ENCODE measurements at places on chromosomes 1 and 21.
A peak's percentile ranks its signal among the peaks of the same experiment; 100 is the strongest.

GRCh38 chr1:8083739-8084484, 57.8 kb upstream of the ERRFI1 start:
- peak; percentile 75 for DNase-seq

GRCh38 chr1:180997843-180998504, 24.7 kb downstream of the STX6 start:
- DNase-seq: no peak

DNA sequence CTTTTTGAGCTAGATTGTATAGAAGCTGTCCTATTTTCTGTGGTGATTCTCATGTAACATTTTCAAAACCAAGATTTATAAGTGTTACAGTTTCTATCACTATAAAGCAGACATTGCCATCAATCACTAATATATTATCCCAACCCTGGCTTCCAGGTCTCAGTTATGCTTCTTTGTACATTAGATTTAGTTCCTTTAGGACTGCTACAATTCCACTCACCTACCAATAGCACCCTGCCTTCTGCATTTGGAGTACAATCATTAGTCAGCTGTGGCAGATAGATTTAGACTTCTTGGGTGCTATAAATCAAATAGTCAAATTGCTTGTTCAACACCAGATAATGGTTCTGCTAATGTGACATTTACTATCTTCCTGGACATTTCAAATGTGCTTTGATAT, 281.6 kb downstream of the BRINP3 start:
- DNase-seq: no peak

GRCh38 chr1:108071601-108072000, 106.6 kb upstream of the VAV3 start:
- no peak for DNase-seq

- no peak for DNase-seq
Observed at GRCh38 chr1:67894981-67895735, 61.9 kb upstream of the GNG12 start.

- peak; percentile 64 for DNase-seq
Observed at GRCh38 chr1:40802078-40802741, 18.6 kb downstream of the KCNQ4 start.

GRCh38 chr1:197838836-197839235, 63.6 kb upstream of the DENND1B start:
- DNase-seq: peak; percentile 86

- DNase-seq: no peak
Observed at GRCh38 chr1:88990426-88990825, 2.0 kb downstream of the KYAT3 start.

GRCh38 chr1:236128646-236129178, 13.6 kb upstream of the GPR137B start:
- no peak for DNase-seq

DNA sequence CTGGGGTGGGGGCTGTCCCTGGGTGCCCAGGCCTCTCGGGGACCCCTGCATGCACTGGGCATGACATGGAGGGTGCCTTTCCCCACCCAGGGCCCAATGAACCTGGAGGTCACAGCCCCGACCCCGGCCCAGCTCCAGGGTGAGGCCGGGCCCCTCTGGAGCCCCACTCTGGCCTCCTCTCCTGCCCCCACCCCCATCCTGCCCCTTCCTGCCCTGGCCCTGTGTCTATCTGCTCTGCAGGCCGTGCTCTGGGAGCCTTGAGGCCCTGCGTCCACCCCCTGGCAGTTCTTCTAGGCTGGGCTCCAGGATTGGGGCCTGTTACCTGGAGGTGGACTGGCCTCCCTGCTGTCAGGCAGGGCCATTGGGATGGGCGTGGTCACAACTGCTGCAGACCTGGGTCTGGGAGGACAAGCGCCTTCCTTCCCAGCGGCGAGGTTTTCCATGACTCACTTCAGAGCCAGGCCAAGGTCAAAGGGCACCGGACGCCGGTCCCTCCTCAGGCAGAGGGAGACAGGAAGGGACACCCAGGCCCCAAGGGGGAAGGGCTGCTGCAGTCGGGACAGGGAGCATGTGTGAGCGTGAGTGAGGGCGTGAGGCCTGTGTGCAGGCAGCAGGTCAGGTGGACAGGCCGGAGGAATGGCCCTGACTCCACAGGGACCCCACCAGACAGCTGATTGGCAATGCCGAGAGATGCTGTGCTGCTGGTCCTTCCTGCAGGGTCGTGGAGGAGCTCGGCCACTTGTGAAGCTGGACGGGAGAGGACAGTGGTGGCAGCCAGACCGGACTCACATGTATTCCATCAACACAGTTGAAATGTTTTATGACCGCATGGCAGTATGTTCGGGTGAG, 31.1 kb upstream of the POFUT2 start:
- DNase-seq: peak; percentile 46

- no peak for DNase-seq
Observed at GRCh38 chr21:33661146-33661545, 18.8 kb downstream of the ITSN1 start.

GRCh38 chr1:166390366-166391033, 223.7 kb upstream of the FAM78B start:
- DNase-seq: no peak

GRCh38 chr1:167984886-167985489, 48.1 kb upstream of the MPC2 start:
- no peak for DNase-seq

Data from fibroblast of pulmonary artery (primary cell).